ENCODE measurements at places on chromosomes 12 and 14. TPM values are rescaled to one million over a fixed set of nuclear protein-coding genes. Genes with fewer than 3 reads are reported as not detected.

The ANO4 gene
- total RNA-seq = 0.63 TPM

DNA sequence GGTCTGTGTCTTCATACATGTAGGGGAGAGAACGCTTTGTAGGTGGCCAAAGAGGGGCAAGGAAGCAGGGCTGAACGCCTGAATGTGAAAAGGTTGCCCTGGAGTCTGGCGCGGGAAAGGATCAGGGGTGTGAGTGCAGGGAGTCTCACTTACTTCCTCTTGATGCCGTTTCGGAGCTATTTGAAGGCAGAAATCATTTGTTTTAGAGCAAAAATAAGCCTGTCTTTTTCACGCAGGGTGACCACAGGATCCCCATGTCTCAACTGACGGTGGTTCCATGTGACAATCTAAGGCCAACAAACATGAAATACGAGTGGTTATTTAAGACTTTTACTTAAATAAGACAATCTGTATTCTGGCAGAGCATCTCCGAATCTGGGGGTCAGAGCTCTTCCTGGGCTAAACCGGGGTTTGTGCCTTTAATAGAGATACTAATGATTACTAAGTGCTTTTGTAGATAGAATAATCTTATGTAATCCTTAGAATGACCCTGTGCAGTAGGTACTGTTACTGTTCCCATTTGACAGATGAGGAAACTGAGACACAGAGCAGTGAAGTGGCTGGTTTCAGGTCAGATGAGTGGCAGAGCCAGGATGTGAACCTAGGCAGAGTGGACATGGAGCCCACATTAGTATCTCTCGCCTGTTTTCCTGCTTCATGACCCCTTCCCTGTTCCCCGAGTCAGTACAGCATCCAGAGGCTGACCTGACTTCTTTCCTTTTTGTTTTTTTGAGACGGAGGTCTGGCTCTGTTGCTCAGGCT is 1.9 kb downstream of the BRI3BP start:
- no peaks in the 10 kb centered on the region for H3K36me3 ChIP-seq
- H3K27ac ChIP-seq = no peak overlapping the region
- peaks cover 6% of the 10 kb centered on the region for H3K4me1 ChIP-seq
- no peak for DNase-seq
- H3K4me3 ChIP-seq = no peak overlapping the region

GRCh38 chr12:6185961-6186827 is 14.0 kb upstream of the CD9 start:
- no peak overlapping the region for H3K27ac ChIP-seq
- H3K36me3 ChIP-seq = no peaks in the 10 kb centered on the region
- H3K4me1 ChIP-seq = peaks cover 24% of the 10 kb centered on the region
- no peak overlapping the region for H3K4me3 ChIP-seq
- DNase-seq = no peak
- H3K27me3 ChIP-seq = no peaks in the 10 kb centered on the region

- DNase-seq = no peak
- no peaks in the 10 kb centered on the region for H3K4me1 ChIP-seq
- H3K27ac ChIP-seq = no peak overlapping the region
- no peaks in the 10 kb centered on the region for H3K27me3 ChIP-seq
- no peak overlapping the region for H3K4me3 ChIP-seq
Observed at GRCh38 chr12:44589697-44590096, 286.4 kb downstream of the NELL2 start.

DNA sequence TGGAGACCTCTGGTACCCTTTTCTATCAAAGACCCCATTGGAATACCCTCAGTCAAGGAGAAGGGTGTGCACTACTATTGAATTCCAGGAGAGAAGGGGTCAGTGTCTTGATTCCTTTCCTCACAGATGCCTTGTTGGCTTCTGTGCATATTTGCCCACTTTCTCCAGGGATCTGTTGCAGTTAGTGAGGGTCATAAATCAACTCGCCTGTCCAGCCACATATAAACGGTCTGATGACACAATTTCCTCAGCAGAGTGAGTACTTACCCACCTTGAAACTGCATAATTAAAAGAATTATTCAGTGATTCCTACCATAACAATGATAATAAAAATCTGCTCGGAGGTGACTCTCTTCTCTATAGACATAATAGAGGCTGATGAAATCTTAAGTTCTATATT is 13.9 kb upstream of the DCD start:
- DNase-seq = no peak
- H3K36me3 ChIP-seq = no peaks in the 10 kb centered on the region
- no peak overlapping the region for H3K4me3 ChIP-seq
- no peaks in the 10 kb centered on the region for H3K27me3 ChIP-seq
- H3K4me1 ChIP-seq = no peaks in the 10 kb centered on the region
- H3K27ac ChIP-seq = no peak overlapping the region

DNA sequence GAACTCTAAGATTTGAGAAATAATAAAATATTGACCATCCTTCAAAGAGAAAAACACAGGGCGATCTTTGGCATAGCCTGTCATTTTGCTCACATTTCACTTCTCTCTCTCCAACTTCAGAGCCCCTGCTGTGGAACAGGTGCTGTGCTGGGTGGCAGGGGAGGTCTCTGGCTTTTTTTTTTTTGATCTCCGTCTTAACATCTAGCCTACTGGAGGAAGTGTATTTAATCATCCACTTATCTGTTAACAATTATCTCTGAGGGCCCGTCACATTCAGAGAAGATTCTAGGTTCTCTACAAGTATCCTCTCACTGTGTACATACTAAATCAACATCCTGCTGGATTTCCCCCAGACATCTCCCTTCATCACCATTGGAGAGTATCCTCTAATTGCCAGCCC is 34.1 kb downstream of the CHST11 start:
- no peak for DNase-seq
- H3K36me3 ChIP-seq = no peaks in the 10 kb centered on the region
- peaks cover 11% of the 10 kb centered on the region for H3K4me1 ChIP-seq
- H3K4me3 ChIP-seq = no peak overlapping the region
- no peak overlapping the region for H3K27ac ChIP-seq

The SLC15A4 gene
- 40.4 TPM for total RNA-seq

- H3K4me3 ChIP-seq = no peak overlapping the region
- peaks cover 18% of the 10 kb centered on the region for H3K4me1 ChIP-seq
- H3K36me3 ChIP-seq = no peaks in the 10 kb centered on the region
Observed at GRCh38 chr12:97276661-97277429, 185.8 kb upstream of the RMST start.

The ARMH4 gene
- total RNA-seq = 6.8 TPM

DNA sequence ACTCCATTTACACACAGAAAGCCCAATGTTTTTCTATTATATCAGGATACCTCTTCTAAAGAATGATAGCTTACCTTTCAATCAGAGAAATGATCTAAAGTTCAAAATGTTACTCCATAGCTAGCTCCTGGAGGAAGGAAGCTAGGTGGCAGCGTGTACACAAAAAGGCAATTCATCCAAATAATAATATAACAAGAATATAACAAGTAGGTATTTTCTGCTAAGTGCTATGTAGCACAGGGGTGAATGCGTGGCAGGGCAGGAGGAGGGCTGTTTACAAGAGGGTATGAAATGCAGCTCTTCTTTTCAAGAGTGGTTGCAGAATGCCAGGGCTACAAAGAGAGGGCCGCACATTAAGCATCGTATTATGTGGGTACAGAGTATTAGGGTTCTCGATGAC is 663 bp upstream of the SNAPC1 start:
- peak overlapping the region; percentile 25 for H3K4me3 ChIP-seq
- no peaks in the 10 kb centered on the region for H3K27me3 ChIP-seq

DNA sequence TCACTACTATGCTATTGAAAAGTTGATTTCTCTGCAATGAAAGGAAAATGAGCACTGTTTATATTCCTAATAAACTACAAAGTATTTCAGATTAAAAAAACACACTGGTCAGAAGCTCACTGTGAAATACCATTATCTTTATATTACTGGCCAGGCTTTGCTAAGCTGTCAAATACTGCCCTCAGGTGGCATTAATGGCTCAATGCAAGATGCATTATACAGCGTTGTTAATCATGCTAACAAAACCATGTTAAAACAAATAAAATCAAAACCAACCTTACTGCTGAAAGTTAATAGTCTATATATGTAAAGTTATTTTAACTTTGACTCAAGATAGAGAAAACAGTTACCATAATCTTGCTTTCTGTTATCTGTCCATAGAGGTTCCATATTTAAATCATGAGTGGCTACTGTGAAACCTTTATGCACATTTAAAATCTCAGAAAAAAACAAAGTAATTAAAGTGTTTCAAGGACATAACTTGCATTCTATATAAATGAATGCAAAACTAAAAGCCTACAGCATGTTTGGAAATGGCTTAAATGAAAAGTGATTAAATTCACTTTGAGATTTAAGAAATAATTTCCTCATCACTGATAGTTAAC is 121.7 kb downstream of the RALGAPA1 start:
- no peaks in the 10 kb centered on the region for H3K4me1 ChIP-seq
- H3K27ac ChIP-seq = no peak overlapping the region
- H3K27me3 ChIP-seq = no peaks in the 10 kb centered on the region
- no peak overlapping the region for H3K4me3 ChIP-seq
- H3K36me3 ChIP-seq = peaks cover 12% of the 10 kb centered on the region

The TAPBPL gene
- total RNA-seq = 56.1 TPM

- peak overlapping the region; percentile 33 for H3K4me3 ChIP-seq
- no peaks in the 10 kb centered on the region for H3K36me3 ChIP-seq
- peaks cover 14% of the 10 kb centered on the region for H3K4me1 ChIP-seq
- H3K27me3 ChIP-seq = no peaks in the 10 kb centered on the region
- peak; percentile 86 for DNase-seq
- H3K27ac ChIP-seq = peak overlapping the region; percentile 98
Observed at GRCh38 chr12:124940393-124941169, 26.1 kb upstream of the UBC start.

The CDCA4 gene
- total RNA-seq = 6.6 TPM

DNA sequence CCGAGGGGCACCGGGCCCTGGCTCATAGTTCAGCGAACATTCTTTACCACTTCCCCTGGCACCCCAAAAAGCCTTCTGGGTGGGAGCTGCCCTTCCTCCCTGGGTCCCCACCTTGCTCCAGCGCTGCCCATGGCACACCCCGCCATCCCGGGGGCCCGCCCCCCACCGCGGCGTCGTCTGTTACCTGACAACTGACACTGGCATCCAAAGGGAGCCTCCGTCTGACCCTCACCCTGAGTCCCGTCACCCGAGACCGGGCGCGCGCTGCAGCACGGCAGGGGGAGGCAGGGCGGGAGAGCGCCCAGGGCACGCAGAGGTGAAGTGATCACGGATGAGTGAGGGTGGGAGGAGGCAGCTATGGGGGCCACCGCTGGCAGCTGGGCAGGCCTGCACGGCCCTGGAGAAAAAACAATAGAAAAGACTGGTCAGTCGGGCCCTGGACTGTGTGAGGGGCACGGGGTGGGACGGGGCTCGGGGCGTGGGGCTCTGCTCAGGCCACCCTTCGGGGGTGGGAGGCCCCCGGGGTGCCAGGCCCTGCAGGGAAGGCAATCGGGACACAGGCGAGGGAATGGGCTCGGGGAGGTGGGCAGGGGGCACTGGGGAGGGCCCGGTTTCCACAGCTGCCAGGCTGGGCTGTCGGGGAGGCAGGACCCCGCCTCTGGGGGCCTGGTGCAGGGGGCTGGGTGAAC is 40.7 kb downstream of the BCL11B start:
- no peaks in the 10 kb centered on the region for H3K36me3 ChIP-seq
- peak overlapping the region; percentile 38 for H3K27ac ChIP-seq
- no peaks in the 10 kb centered on the region for H3K27me3 ChIP-seq
- no peak overlapping the region for H3K4me3 ChIP-seq

The NOXRED1 gene
- total RNA-seq = 0.22 TPM

- no peak for DNase-seq
- H3K27ac ChIP-seq = no peak overlapping the region
- no peak overlapping the region for H3K4me3 ChIP-seq
- peaks cover 43% of the 10 kb centered on the region for H3K4me1 ChIP-seq
- no peaks in the 10 kb centered on the region for H3K36me3 ChIP-seq
- no peaks in the 10 kb centered on the region for H3K27me3 ChIP-seq
Observed at GRCh38 chr12:116537101-116537904, 21.9 kb upstream of the MAP1LC3B2 start.

DNA sequence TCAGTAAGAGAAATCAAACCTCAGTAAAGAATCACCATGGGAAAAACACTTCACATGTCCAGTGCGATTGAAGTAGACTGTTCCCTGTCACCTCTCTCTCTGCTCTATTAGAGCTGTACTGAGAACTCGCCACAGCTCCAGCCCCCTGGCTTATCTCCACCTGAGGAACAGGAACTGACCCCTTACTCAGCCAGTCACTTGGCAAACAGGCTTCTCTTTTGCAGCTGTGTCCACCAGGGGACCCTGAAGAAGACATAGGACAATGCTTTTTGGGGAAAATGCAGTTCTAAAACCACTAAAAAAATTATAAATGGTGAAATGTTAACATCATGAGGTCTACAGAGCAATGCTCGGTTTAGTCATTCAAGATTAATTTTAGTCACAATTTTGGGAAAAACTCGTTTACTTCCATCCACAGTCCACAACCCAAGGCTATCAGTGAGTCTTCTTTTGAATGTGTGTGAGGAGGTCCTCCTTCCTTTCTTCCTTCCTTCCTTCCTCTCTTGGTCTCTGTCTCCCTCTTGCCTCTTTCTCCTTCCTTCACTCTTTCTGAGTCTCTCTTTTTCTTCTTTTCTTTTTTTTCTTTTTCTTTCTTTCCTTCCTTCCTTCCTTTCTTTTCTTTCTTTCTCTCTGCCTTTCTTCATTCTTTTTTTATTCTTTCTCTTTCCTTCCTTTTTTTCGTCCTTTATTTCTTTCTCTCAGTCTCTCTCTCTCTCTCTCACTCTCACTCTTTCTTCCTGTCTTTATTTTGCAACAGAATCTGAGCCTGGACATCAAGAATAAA is 1189.5 kb upstream of the TMEM132C start:
- H3K4me3 ChIP-seq = no peak overlapping the region
- no peaks in the 10 kb centered on the region for H3K36me3 ChIP-seq
- no peaks in the 10 kb centered on the region for H3K4me1 ChIP-seq
- DNase-seq = no peak

- H3K27me3 ChIP-seq = no peaks in the 10 kb centered on the region
- no peak for DNase-seq
- peaks cover 6% of the 10 kb centered on the region for H3K4me1 ChIP-seq
- H3K36me3 ChIP-seq = no peaks in the 10 kb centered on the region
- no peak overlapping the region for H3K4me3 ChIP-seq
Observed at GRCh38 chr14:58667900-58668299, 30.1 kb downstream of the DACT1 start.

GRCh38 chr12:92562063-92562734 is 140.6 kb upstream of the PLEKHG7 start:
- no peaks in the 10 kb centered on the region for H3K36me3 ChIP-seq
- H3K4me1 ChIP-seq = peaks cover 24% of the 10 kb centered on the region
- no peak for DNase-seq
- peak overlapping the region; percentile 33 for H3K27ac ChIP-seq
- no peak overlapping the region for H3K4me3 ChIP-seq

- H3K27ac ChIP-seq = no peak overlapping the region
- H3K4me3 ChIP-seq = no peak overlapping the region
- no peaks in the 10 kb centered on the region for H3K36me3 ChIP-seq
- no peaks in the 10 kb centered on the region for H3K4me1 ChIP-seq
- DNase-seq = peak; percentile 58
Observed at GRCh38 chr14:100383727-100384158, 60.6 kb downstream of the SLC25A47 start.

Measured in thyroid gland (tissue), 4 donors.